ENCODE measurements at places on chromosomes 3 and 15. TPM values are rescaled to one million over a fixed set of nuclear protein-coding genes. Genes with fewer than 3 reads are reported as not detected.
A peak's percentile ranks its signal among the peaks of the same experiment; 100 is the strongest.

GOLGA8J gene
- 0.31 TPM for polyA plus RNA-seq

DNA sequence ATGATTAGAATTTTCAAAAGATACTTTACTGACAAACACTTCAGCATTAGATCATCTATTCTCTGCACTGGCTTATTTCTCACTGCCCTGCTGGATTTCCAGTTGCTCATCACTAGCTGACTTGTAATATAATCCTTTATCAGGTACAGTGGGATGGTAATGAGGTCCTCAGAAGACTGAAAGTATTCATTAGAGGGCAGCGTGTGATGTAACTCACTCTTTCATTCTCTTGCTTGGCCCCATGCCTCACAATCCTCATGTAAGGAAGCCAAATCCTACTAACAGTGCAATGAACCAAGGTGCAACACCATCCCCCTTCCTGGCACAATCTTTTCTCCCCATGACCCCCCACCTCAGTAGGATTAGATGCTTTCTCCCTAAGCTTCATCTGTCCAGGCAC, 289.9 kb downstream of the CTNNB1 start:
- DNase-seq: no peak

CTXN2 gene
- polyA plus RNA-seq: 0.11 TPM

GRCh38 chr3:191440532-191440931, 20.4 kb upstream of the PYDC2 start:
- no peak for DNase-seq

DNA sequence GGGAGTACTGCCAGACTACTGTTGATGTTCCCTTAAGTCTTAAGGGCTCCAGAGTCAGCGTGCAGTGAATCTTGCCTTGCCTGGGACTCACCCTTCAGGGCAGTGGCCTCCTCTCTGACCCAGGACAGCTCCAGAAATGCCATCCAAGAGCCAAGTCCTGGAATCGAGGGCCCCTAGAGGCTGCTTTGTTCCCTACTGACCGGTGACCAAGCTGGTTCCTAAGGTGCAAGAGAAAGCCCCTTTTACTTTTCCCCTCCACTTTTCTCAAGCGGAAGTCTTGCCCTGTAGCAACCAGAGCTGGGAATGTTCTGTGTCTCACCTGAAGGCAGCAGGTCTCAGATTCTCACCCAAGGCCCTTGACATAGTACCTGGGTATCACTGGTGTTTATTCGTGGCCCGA, 238.0 kb downstream of the DOCK3 start:
- no peak for DNase-seq

DNA sequence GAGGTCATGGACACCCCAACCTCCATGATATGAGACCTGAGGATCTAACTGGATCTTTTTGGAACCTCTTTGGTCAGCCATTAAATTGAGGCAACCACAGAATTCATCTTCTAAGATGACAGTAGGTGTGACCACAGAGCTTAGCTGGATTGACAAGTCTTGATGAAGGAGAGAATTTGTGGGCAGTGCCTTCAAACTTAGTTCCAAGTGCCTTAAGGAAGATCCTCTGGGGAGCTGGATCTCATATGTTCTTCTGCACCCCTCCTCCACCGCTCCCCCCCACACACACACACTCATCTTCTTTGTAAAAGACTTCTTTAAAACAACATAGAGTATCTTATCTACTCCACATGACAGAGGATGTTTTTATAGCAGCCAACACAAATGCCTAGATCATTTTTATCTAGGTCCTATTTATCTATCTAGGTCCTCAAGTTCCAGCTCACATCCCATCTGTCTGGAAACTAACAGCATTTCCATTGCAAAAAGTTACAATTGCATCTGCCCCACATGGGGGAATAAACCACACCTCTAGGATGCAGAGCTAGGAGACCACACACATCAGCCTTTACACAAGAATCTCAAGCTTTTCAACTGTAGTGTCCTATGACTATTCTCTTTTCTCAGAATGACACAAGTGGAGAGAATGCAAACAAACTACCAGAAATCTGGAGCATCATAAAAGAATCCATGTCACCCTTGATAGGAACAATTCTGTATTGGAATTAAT, 37.4 kb downstream of the WWTR1 start:
- no peak for DNase-seq

DNA sequence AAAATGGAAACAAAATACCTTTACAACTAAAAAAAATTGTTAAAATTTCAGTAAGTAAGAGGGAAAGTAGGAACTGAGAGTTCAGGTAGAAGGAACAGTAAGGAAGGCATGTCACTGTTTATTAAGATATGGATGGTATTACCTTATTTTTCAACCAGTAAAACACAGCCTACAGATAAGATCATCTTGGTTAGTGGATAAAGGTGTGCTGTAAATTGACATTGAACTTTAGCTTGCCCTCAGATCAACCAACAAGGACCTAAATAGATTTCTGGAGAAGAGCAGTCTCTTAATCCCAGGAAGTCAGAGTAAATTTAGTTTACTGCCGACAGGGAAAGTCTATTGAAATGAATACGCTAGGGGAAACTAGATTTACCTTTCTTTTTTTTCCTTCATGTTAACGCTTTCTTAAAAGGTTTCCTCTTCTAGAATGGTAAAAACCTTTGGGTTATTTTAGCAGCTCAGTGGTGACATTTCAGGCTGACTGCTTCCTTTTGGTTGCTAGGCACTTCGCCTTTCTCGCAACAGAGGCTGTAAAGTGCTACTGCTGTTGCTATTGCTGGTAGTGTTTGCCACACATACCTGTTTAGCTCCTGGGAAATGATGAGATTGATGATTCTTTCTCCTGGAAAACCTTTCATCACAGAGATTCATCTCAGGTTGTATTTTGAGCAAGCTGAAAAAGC, 12.9 kb downstream of the DZIP3 start:
- DNase-seq: peak; percentile 12

DNA sequence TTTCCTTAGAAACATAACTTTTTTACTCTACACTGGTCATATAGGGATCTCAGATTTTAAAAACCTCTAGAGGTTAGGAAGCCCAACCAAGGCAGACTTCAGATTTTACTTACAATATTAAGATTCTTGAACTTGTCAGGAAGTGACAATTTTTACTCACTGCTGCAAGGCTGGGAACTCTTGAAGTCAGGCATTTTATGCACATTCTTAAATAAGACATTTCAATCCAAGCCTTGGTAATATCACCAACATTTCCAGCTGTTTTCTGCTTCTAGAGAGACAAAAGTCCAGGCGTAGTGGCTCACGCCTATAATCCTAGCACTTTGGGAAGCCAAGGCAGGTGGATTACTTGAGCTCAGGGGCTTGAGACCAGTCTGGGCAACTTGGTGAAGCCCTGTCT, 33.6 kb upstream of the UBP1 start:
- DNase-seq: no peak

- no peak for DNase-seq
Observed at GRCh38 chr3:177418787-177419186, 221.5 kb upstream of the TBL1XR1 start.

GRCh38 chr15:63434576-63435186, 53.0 kb upstream of the CA12 start:
- no peak for DNase-seq

LMAN1L gene
- not detected for polyA plus RNA-seq

- DNase-seq: no peak
Observed at GRCh38 chr3:185823078-185824044, 1.5 kb downstream of the IGF2BP2 start.

DNA sequence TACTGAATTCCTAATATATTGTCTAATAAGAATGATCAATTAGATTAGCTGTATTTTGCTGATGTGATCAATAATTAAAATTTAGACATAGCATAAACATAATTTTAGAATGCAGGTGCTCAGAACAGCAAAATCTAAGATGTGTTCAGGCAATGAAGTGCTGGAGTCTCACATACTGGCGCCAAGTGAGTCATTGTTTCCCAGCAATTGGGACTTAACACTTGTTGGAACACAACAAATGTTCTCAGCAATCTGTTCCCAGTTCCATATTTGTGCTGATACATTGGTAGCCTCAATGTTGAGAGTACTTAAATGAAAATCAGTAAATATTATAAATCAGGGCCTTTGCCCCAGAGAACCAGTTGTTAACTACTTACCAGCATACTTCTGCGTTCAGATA, 619.0 kb downstream of the ROBO1 start:
- DNase-seq: no peak

- no peak for DNase-seq
Observed at GRCh38 chr3:28334552-28334951, 14.0 kb upstream of the ZCWPW2 start.

DNA sequence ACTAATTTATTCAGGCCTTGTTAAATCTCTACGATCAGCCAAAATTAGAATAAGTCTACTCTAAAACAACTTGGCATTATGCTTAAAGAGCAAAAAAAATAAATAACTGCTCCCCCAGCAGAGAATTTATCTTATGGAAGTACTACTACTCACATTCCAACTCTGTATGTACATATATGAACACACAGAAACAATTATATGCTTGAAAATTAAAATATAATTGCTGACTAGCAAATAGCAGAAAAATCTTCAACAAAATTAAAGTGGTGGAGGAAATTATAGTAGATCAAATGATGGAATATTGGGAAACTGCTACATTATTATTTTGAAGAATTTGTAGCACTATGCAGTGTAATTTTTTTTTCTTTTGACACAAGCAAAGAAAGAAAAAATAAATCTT, 580.9 kb downstream of the MECOM start:
- DNase-seq: no peak

DNA sequence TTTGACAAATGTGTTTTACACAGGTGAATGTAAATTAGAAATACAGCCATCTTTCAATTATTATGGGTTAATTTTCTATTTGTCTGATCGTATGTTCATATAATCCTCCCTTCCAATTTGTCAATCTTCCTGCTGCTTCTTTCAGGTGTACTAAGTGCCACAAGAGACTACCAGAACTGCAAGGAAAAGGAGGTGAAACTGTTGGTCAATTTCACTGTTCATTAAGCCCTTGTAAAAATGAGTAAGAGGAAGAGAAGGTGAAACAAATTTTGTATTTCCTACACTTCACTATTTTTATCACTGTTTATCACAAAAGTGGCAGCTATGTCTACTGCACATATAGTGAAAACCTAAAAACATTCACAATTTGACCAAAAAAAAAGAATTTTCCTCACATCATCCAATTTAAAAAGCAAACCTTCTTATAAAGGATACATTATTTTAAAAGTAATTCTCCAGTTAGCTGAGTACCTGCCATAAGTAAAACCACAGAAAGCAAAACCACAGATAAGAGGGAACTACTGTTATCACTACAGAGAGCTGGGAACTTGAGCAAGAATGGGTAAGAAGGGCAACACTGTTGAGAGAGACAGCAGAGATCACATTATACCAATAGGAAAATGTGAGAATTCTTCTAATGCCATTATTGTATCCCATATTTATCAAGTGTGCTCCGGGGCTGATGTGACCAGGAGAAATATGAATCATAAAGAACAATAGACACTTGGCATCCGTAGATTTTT, 163.0 kb downstream of the TBC1D5 start:
- no peak for DNase-seq

- DNase-seq: no peak
Observed at GRCh38 chr3:185797993-185798830, 26.6 kb downstream of the IGF2BP2 start.

DNA sequence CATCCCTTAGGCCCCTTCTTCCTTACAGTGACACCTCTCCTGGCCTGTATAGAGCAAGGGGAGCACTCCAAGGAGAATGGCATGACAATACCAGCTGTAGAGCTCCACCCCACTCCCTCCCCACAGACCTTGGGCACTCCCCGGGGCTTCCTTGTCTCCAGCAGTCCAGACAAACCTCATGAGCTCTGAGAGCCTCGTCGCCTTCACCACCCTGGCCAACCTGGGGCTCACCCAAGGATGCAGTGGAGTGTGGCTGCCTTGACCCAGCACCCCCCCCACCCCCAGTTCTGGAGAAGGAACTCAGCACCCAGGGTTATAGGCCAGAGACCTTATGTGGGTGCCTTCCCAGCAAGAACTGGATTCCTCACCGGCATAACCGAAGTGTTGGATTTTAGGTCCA, 7.4 kb upstream of the SLCO2A1 start:
- no peak for DNase-seq

- no peak for DNase-seq
Observed at GRCh38 chr3:127734754-127735473, 62.2 kb downstream of the ABTB1 start.

- DNase-seq: no peak
Observed at GRCh38 chr3:54433846-54434245, 311.5 kb downstream of the CACNA2D3 start.

CLDN1 gene
- polyA plus RNA-seq: 67.0 TPM

PDZRN3 gene
- polyA plus RNA-seq: 43.8 TPM

Measured in left renal cortex interstitium (tissue), 4 donors.